Karpas-422 (cell line): ENCODE measurements at places on chromosomes 6 and 20. TPM values are rescaled to one million over a fixed set of nuclear protein-coding genes. Genes with fewer than 3 reads are reported as not detected.

DNA sequence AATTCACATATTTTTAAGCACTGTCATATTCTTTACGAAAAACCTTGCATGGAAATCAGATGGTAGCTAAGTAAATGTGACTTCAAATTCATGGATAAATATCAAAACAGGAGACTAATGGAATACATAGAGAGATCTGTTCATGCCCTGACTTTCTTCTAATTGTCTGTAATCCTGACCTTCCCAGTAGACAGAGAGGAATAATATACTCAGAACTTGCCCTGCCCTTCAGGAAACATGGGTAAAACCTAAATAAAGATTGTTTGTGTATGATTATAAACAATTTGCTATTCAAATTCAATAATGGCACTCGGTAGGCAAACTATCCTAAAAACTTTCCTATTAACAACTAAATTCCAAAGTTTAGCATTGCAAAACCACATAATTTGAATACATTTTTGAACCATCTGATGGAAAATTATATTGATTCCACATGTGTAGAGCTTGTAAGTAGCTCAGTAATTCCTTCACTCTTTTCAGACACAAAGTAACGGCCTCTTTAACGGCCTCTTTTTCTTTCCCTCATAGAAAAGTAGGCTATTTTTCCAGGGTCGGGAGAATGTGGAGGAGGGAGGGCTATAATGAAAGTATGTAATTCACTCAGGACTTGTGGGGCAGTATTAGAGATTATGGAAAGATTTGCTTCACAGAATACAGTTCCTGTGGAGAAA is 227.6 kb downstream of the ALDH8A1 start:
- DNase-seq = no peak
- no peaks in the 10 kb centered on the region for H3K4me1 ChIP-seq
- H3K36me3 ChIP-seq = no peaks in the 10 kb centered on the region

GRCh38 chr20:18252597-18253451 is 35.5 kb upstream of the ZNF133 start:
- DNase-seq = no peak
- H3K27me3 ChIP-seq = no peaks in the 10 kb centered on the region
- H3K4me3 ChIP-seq = no peak overlapping the region
- no peaks in the 10 kb centered on the region for H3K36me3 ChIP-seq
- no peak overlapping the region for H3K27ac ChIP-seq

DNA sequence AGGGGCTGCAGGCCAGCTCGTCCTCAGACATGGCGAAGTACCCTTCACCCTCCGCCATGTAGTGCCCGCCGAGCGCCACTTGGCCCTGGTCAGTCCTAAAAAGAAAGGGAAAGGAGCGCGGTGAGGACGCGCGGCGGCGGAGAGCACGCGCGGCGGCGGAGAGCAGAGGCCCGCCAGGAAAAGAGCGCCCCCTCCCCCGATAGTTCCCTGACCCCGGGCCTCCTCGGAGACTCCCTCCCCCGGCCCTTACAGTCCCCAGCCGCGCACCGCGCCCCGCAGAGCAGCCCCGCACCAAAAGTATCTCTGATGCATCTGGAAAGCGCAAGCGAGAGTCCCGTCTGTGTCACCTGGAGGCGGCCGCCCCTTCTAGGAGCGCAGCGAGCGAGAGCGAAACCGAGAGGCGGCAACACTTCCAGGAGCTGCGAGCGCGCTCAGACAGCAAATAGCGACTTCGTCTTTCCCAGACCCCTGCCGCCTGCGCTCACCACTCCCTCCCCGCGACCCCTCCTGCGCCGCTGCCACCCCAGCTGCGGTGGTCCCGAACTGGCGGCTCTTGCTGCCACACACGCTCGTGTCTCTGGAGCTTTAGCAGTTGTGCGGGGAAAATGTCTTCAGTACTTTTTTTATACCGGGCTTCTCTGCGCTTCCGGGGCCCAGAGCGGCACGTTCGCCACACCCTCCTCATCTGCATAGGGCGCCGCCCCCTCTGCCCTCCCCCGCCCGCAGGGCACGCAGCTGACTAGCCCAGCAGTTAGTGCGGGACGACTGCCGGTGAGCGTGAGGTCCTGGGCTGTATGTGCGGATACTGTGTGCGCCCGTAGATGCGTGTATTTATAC is at the start of gene TENT5A:
TSS of gene TENT5A (minus strand) at position 598 of the 837 bp plus-strand sequence. CDS start at position 58, 540 bp downstream.
- H3K27me3 ChIP-seq = no peaks in the 10 kb centered on the region
- H3K36me3 ChIP-seq = no peaks in the 10 kb centered on the region
- no peak for DNase-seq
- H3K27ac ChIP-seq = no peak within 1 kb of the TSS
- H3K4me1 ChIP-seq = no peaks in the 10 kb centered on the region

- DNase-seq = peak; percentile 89
- H3K27ac ChIP-seq = peak overlapping the region; percentile 90
- peaks cover under 1% of the 10 kb centered on the region; the same call in 1 of the 2 replicates for H3K36me3 ChIP-seq
- peaks cover 24% of the 10 kb centered on the region for H3K4me1 ChIP-seq
- peak overlapping the region; percentile 97 for H3K4me3 ChIP-seq
- H3K27me3 ChIP-seq = no peaks in the 10 kb centered on the region
These were observed 405 bp downstream of the RNF146 start for GRCh38 chr6:127266892-127267645.

DNA sequence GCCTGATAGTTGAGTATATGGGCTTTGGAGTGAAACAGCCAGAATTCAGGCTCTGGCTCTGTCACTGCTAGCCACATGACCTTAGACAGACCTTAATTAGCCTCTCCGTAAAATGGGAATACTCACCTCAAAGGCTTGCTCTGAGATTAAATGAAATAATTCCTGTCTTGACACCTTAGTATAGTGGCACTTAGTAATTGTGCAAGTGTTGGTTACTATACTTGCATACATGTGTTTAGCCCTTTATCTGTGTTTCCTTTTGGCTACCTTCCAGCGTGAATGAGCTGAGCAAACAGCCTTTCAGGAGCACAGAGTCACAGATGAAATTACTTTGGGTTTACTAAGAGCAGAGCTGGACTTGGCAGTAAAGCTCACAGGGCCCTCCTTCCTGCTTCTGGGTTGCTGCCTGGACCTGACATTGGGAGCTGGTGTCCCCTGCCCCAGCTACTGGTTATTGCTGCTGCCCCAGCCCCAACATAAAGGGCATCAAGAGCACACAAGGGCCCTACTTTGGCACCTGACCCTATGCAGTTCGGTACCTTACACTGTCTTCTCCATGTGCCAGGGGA is 32.8 kb downstream of the CD164 start:
- no peaks in the 10 kb centered on the region for H3K27me3 ChIP-seq
- no peaks in the 10 kb centered on the region for H3K4me1 ChIP-seq
- no peak for DNase-seq
- no peak overlapping the region for H3K4me3 ChIP-seq
- 0 out of 2 replicates have a peak, but pooled peaks cover 3% of the 10 kb centered on the region for H3K36me3 ChIP-seq

DNA sequence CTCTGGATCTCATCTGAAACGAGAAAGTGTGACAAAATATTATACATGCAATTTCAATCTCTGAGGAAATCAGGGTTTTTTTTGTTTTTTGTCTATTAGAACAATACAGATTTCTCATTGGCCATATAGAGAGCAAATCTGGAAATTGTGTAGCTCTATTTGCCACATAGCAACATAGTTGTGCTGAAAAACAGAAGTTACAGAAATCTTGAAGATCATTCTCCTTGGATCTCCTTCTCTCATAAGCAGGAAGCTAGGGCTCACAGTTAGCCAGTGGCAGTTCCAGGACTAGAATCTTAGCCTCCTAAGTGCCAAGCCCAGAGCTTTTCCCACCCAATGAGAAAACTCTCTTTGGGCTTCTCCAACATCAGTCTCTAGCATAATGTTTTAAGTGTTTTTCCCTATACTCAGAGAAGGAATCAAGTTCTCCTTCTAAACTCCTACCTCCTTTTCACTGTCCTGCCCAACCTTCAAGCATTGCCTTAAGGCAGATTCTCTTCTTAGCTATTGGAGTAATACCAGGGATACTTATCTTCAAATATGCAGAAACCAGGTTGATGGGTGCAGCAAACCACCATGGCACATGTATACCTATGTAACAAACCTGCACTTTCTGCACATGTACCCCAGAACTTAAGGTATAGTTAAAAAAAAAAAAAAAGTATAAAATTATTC is 211.6 kb downstream of the ALDH8A1 start:
- DNase-seq = no peak
- no peak overlapping the region for H3K27ac ChIP-seq
- no peaks in the 10 kb centered on the region for H3K27me3 ChIP-seq
- no peaks in the 10 kb centered on the region for H3K36me3 ChIP-seq

- no peak overlapping the region for H3K4me3 ChIP-seq
- DNase-seq = no peak
- no peak overlapping the region for H3K27ac ChIP-seq
- H3K27me3 ChIP-seq = no peaks in the 10 kb centered on the region
- no peaks in the 10 kb centered on the region for H3K4me1 ChIP-seq
These were observed 19.5 kb upstream of the EDN1 start for GRCh38 chr6:12270551-12271230.

DNA sequence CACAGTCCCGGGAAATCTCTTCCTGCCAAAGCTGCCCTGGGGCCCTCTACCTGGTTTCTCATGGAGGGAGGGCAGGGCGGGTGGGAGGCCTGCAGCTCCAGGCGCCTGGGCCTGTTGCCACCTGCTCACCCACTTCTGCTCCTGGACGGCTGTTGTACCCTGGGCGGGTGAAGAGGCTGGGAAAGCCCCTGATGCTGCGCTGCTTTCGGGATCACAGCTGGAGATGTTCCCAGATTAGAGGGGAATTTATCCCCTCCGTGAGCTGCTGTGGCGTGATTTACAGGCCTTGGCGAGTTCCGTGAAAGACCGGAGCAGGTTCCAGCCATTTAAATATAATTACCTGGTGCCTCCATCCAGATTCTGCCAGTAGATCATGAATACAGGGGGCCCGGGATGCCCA is 12.3 kb upstream of the VSTM2L start:
- H3K4me1 ChIP-seq = peaks cover 5% of the 10 kb centered on the region
- no peak overlapping the region for H3K27ac ChIP-seq
- no peak overlapping the region for H3K4me3 ChIP-seq
- DNase-seq = no peak
- H3K36me3 ChIP-seq = no peaks in the 10 kb centered on the region

GRCh38 chr6:54214286-54214685 is 94.0 kb upstream of the TINAG start:
- H3K4me1 ChIP-seq = no peaks in the 10 kb centered on the region
- no peak overlapping the region for H3K27ac ChIP-seq

- DNase-seq = no peak
- H3K36me3 ChIP-seq = no peaks in the 10 kb centered on the region
- no peaks in the 10 kb centered on the region for H3K27me3 ChIP-seq
- no peak within 1 kb of the TSS for H3K27ac ChIP-seq
These were observed at the start of gene MRAP2 for GRCh38 chr6:84033523-84034451. Gene MRAP2, plus strand, starts transcription at chr6:84033772. Its CDS starts 21,547 bp downstream, at chr6:84055319.

GRCh38 chr20:39146394-39146793 is 184.2 kb downstream of the DHX35 start:
- DNase-seq = no peak
- H3K27me3 ChIP-seq = no peaks in the 10 kb centered on the region
- H3K4me1 ChIP-seq = no peaks in the 10 kb centered on the region
- H3K27ac ChIP-seq = no peak overlapping the region

DNA sequence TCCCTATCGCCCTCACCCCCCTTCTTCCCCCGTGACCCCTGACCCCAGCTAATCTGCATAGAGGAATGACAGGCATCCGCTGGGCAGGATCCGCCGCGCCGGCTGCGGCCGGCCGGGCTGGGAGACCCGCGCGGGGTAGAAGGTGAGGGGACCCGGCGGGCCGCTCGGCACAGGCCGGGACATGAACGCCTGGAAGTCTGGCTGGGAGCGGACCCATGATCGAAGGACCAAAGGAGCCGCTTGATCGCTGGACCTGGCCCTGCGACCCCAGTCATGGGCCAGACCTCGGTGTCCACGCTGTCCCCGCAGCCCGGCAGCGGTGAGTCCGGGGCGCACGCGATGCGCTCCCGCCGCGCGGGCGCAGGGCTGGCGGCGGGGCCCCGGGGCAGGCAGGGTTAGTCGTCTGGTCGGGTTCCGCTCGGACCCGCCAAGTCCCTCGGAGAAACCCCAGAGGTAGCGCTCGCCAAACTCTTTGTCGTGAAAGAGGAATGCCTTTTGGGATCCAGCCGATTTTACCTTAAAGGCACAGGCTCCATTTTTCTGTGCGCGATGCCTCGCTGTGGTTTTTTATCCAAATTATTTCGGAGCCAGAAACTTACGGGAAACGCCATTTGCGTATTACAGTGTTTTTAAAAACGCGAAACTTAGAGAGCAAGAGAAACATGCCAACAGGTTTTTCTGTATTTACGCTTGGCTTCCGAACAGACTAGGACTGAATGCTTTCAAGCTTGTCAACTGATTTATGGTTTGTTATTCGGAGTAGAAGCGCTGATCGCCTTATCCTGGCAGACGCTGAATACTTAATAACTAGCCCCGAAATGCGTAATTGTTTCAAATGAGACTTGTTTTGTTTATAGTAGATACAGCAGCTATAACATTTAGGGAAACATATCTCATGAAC is at the start of gene PHACTR2:
TSS of gene PHACTR2 (plus strand) at position 75 of the 901 bp plus-strand sequence. CDS start at position 274, 199 bp downstream.
- no peaks in the 10 kb centered on the region for H3K36me3 ChIP-seq
- H3K27me3 ChIP-seq = no peaks in the 10 kb centered on the region; the same call in 1 of the 2 replicates
- H3K4me1 ChIP-seq = no peaks in the 10 kb centered on the region
- no peak within 1 kb of the TSS for H3K27ac ChIP-seq
- no peak within 1 kb of the TSS for H3K4me3 ChIP-seq

GRCh38 chr6:44456070-44456965 is 68.8 kb downstream of the CDC5L start:
- no peaks in the 10 kb centered on the region for H3K27me3 ChIP-seq
- no peak overlapping the region for H3K4me3 ChIP-seq
- H3K4me1 ChIP-seq = no peaks in the 10 kb centered on the region
- peak; percentile 82 for DNase-seq
- H3K27ac ChIP-seq = no peak overlapping the region

GRCh38 chr6:133248241-133249001 is 7.3 kb downstream of the EYA4 start:
- H3K27me3 ChIP-seq = no peaks in the 10 kb centered on the region
- DNase-seq = no peak
- no peak overlapping the region for H3K4me3 ChIP-seq

DNA sequence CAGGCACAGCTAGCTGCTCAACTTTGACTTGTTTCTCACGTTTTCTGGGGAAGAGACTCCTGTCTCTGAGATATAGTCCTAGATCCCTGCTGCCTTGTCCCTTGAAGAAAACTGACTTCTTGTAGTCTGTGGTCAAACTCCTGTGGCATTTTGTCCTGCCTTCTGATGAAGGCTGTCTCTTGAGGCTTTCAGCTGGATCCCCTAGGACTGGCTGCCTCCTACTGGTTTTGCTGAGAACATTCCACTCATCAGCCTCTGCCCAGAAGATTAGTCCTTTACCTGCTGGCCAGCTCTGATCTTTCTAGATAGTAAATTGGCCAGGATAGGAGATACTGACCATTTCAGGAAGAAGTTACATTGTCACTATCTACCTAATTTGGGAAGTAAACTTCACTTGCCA is 71.9 kb upstream of the CNR1 start:
- H3K27ac ChIP-seq = no peak overlapping the region
- 0 out of 2 replicates have a peak, but pooled peaks cover 3% of the 10 kb centered on the region for H3K4me1 ChIP-seq
- no peaks in the 10 kb centered on the region for H3K36me3 ChIP-seq
- no peak overlapping the region for H3K4me3 ChIP-seq

The CABLES2 gene
- total RNA-seq = 7.2 and 7.6 TPM in 2 replicates

The FRMD1 gene
- total RNA-seq = not detected in 2 replicates

The C2 gene
- not detected in 2 replicates for total RNA-seq

The CNPY3 gene
- 33.7 and 65.4 TPM in 2 replicates for total RNA-seq

The TTPAL gene
- 10.2 and 24.4 TPM in 2 replicates for total RNA-seq

The FAM8A1 gene
- 9.7 and 11.0 TPM in 2 replicates for total RNA-seq

The SLC2A4RG gene
- total RNA-seq = 18.6 and 37.9 TPM in 2 replicates

The APOBEC2 gene
- total RNA-seq = not detected in 2 replicates

The LPIN3 gene
- not detected in 2 replicates for total RNA-seq

The NHSL1 gene
- 2.6 and 3.8 TPM in 2 replicates for total RNA-seq
